ENCODE measurements at places on chromosomes 7 and 10.

GRCh38 chr10:49558190-49558589, 19.3 kb upstream of the ERCC6 start:
- no peak for DNase-seq

GRCh38 chr10:12822126-12822892, 179.2 kb downstream of the CCDC3 start:
- no peak for DNase-seq

- no peak for DNase-seq
These were observed 178.1 kb upstream of the PPP2R2D start for GRCh38 chr10:131722525-131723264.

- DNase-seq: no peak
These were observed 502.0 kb upstream of the CELF2 start for GRCh38 chr10:10515479-10516204.

DNA sequence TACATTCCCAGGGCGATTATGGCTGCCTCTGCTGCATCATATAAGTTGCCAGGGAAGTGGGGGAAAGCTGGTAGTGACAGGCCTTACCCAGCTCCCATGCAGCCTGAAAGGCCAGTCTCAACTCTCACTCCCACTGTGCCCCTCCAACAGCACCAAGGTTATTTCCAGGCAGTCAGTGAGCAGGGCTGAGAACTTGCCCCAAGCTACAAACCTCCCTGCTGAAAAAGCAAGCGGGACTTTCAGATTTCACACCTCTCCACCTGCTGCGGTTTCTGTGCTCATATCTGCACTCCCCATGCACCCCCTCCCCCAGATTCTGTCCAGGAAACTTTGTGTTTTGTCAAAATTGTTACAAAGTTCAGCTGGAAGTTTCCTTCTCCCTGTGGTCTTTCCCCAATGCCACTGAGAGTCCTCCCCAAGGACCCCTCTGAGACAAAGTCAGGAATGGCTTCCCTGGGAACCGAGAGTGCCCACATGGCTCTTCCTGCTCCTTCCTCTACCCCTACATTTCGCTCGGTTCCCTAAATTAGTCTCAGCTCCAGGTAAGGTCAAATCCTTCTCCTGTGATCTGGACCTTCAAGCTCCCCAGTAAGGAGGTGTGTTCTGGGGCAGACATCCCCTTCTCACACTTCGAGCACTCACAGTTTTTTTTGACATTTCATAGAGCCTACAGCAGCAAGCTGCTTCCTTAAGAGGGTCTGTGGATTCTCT, 25.3 kb upstream of the WNT2 start:
- no peak for DNase-seq
